ENCODE measurements at places on chromosomes 11 and 22. TPM values are rescaled to one million over a fixed set of nuclear protein-coding genes. Genes with fewer than 3 reads are reported as not detected.

MEI1 gene
- 0.08 TPM for total RNA-seq

GAB4 gene
- total RNA-seq: not detected

PIK3C2A gene
- total RNA-seq: 105 TPM

RASSF10 gene
- total RNA-seq: not detected

TMPRSS5 gene
- 0.11 TPM for total RNA-seq

SMC1B gene
- total RNA-seq: not detected

PNPLA3 gene
- total RNA-seq: 14.1 TPM

KRTAP5-10 gene
- not detected for total RNA-seq

PTPN5 gene
- not detected for total RNA-seq

CALCA gene
- total RNA-seq: not detected

NCF4 gene
- total RNA-seq: not detected

GPHA2 gene
- not detected for total RNA-seq

CSNK2A3 gene
- total RNA-seq: 0.53 TPM

RIMBP3B gene
- 0.89 TPM for total RNA-seq

CLDN5 gene
- not detected for total RNA-seq

DNA sequence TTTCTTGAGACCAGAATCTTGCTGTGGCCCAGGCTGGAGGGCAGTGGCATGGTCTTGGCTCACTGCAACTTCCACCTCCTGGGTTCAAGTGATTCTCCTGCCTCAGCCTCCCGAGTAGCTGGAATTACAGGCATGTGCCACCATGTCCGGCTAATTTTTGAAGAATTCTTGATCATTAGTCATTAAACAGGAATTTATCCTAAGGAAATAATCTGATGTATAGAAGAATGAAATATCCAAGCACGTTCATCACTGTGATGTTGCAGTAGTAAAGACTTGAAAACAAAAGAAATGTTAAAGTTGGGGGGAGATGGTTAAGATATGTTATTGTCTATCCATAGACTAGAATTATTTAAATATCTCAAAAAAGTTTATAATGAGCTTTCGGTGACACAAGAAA, 23.6 kb downstream of the CBL start:
- no peaks in the 10 kb centered on the region for H3K4me1 ChIP-seq
- no peak overlapping the region for H3K4me3 ChIP-seq
- peaks cover 7% of the 10 kb centered on the region for H3K36me3 ChIP-seq
- no peaks in the 10 kb centered on the region for H3K27me3 ChIP-seq

GRCh38 chr22:45686836-45687235, 15.2 kb downstream of the ATXN10 start:
- H3K36me3 ChIP-seq: peaks cover 29% of the 10 kb centered on the region
- no peak overlapping the region for H3K4me3 ChIP-seq
- H3K4me1 ChIP-seq: peaks cover 98% of the 10 kb centered on the region
- peak overlapping the region; percentile 77 for H3K27ac ChIP-seq
- H3K27me3 ChIP-seq: no peaks in the 10 kb centered on the region

- H3K4me3 ChIP-seq: no peak overlapping the region
- H3K4me1 ChIP-seq: peaks cover 16% of the 10 kb centered on the region
- no peaks in the 10 kb centered on the region for H3K27me3 ChIP-seq
- DNase-seq: no peak
Measured at GRCh38 chr22:45482169-45482568, 20.5 kb upstream of the FBLN1 start.

DNA sequence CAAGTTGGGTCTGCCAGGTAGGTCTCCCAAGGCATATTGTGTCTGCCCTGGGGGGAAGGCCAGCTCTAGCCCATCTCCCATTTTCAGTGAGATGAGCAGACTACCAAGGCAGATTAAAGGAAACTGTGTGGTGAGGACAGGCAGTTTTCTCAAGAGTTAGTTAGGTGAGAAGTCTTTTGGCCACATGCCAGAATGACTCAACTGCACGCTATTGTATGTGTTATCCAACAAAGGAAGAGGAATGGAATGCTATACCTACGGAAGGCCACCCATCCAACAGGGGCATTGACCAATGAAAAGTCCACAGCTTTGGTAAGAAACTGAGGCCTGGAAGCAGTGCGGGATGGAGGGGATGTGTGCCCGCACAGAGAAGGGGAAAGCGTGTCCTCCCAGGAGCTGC, 941.7 kb downstream of the NTM start:
- no peak overlapping the region for H3K4me3 ChIP-seq
- H3K36me3 ChIP-seq: no peaks in the 10 kb centered on the region
- no peaks in the 10 kb centered on the region for H3K27me3 ChIP-seq
- no peak overlapping the region for H3K27ac ChIP-seq
- peak; percentile 44 for DNase-seq

DNA sequence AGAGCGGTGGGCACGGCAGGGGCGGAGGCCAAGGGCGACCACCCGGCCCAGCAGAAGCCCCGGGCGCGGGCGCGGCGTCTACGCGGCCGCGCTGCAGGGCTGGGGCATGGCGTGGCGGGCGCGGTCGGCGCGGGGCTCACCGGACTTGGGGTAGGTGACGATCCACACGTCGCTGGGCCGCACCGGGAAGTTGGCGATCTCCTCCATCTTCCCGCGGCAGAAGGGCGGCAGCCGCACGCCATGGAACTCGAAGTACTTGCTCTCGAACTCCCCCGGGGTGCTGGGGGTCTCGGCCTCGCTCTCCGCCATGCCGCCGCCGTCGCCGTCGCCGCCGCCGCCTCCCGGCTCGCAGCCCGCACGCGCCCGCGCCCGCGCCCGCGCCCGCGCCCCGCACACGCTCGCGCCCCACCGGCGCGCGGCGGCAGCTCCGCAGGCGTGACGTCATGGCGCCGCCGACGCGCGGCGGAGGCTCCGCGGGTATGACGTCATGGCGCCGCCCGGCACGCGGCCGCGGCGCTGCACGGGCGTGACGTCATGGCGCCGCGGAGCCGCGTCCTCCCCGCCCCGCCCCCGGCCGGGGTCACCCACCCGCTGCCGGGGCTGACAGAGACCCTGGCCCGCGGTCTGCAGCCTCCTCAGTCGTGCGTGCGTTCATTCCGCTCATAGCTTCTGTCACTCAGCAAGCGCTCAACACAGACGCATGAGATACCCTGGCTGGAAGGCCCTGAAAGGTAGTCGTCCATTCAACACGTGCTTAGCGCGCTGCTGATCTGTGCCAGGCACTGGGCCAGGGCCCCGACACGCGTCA, at the start of gene SULT4A1:
TSS of gene SULT4A1 (minus strand) at position 440 of the 808 bp plus-strand sequence. CDS start at position 309, 131 bp downstream.
- H3K4me1 ChIP-seq: peaks cover 3% of the 10 kb centered on the region
- peaks cover 45% of the 10 kb centered on the region for H3K27me3 ChIP-seq
- no peak for DNase-seq
- H3K27ac ChIP-seq: no peak within 1 kb of the TSS

DNA sequence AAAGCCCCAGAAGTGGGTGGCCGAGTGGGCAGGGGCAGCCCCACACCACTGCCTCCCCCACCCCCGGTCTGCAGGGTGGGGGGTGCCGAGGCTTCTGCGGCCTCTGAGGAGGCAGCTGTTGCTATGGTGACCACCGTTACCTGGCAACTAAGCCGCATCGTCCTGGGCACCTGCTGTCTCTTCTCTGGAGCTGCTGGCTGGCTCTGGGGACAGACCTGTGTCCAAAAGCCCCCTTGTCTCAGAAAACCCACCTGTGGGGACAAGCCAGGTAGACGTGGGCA, 79.9 kb upstream of the PRR5 start:
- H3K36me3 ChIP-seq: no peaks in the 10 kb centered on the region
- no peaks in the 10 kb centered on the region for H3K4me1 ChIP-seq

DNA sequence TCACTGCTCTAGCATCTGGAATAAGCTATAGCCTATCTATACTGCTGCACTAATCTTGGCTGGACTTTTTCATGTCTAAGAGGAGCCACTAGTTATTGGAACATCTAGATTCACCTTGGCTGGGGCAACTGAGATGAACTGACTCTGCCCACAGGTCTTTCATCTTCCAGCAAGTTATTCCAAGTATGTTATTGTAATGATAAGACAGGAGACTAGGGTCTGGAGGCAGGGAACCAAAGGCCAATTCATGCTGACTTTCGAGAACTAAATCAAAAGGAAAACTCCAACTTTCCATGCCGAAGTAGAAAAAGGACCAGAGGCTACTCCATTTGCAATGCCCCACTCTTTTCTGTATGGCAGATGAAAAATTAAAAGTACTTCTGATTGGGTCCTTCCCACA, 1243.0 kb upstream of the RAG2 start:
- H3K4me1 ChIP-seq: no peaks in the 10 kb centered on the region
- H3K27me3 ChIP-seq: no peaks in the 10 kb centered on the region
- no peak overlapping the region for H3K4me3 ChIP-seq

- H3K4me1 ChIP-seq: no peaks in the 10 kb centered on the region
- H3K4me3 ChIP-seq: no peak overlapping the region
- no peaks in the 10 kb centered on the region for H3K27me3 ChIP-seq
- DNase-seq: no peak
- H3K27ac ChIP-seq: no peak overlapping the region
- H3K36me3 ChIP-seq: no peaks in the 10 kb centered on the region
Measured at GRCh38 chr22:49449377-49449776, 378.3 kb downstream of the BRD1 start.

GRCh38 chr11:19805827-19806226, 93.2 kb downstream of the NAV2 start:
- no peak overlapping the region for H3K4me3 ChIP-seq
- no peak overlapping the region for H3K27ac ChIP-seq
- H3K4me1 ChIP-seq: peaks cover 3% of the 10 kb centered on the region
- H3K36me3 ChIP-seq: no peaks in the 10 kb centered on the region

- H3K4me1 ChIP-seq: no peaks in the 10 kb centered on the region
- no peak overlapping the region for H3K27ac ChIP-seq
- no peak for DNase-seq
- H3K27me3 ChIP-seq: no peaks in the 10 kb centered on the region
Measured at GRCh38 chr11:1967641-1968225, 20.6 kb downstream of the MRPL23 start.

DNA sequence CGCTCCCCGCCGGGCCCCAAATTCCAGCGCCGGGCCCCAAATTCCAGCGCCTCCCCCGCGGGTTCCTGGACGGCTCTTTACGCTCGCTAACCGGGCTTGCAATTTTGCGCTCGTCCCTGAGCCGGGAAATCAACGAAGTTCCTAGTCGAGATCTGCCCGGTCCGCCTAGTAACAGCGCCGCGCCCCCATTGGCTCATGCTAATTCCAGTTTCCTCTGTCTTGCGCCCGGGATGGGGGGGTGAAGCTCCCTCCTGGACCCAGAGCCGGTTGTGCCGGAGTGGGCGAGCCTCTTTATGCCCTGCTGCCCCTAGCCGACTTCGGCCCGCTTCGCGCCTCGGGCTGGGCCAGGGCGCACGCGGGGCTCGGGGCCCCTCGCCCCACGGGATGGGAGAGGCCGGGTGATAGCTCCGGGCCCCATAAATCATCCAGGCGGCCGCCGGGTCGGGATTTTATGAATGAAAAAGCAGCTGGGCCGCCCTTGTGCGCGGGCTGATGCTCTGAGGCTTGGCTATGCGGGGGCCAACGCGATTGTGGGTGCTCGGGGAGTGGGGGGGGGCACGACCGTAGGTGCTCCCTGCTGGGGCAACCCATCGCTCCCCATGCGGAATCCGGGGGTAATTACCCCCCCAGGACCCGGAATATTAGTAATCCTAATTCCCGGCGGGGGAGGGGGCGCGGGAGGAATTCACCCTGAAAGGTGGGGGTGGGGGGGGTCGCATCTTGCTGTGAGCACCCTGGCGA, 1.8 kb upstream of the CCND1 start:
- H3K36me3 ChIP-seq: peaks cover 28% of the 10 kb centered on the region
- H3K4me1 ChIP-seq: peaks cover 47% of the 10 kb centered on the region
- peak overlapping the region; percentile 85 for H3K27ac ChIP-seq
- DNase-seq: peak; percentile 100
- H3K4me3 ChIP-seq: peak overlapping the region; percentile 95

- peaks cover 6% of the 10 kb centered on the region for H3K4me1 ChIP-seq
- H3K27ac ChIP-seq: no peak overlapping the region
- no peak overlapping the region for H3K4me3 ChIP-seq
- no peak for DNase-seq
Measured at GRCh38 chr11:125258291-125259032, 93.9 kb downstream of the PKNOX2 start.

GRCh38 chr11:86486261-86487030, 111.8 kb downstream of the CCDC81 start:
- peaks cover 29% of the 10 kb centered on the region for H3K4me1 ChIP-seq
- no peak for DNase-seq
- no peak overlapping the region for H3K4me3 ChIP-seq

DNA sequence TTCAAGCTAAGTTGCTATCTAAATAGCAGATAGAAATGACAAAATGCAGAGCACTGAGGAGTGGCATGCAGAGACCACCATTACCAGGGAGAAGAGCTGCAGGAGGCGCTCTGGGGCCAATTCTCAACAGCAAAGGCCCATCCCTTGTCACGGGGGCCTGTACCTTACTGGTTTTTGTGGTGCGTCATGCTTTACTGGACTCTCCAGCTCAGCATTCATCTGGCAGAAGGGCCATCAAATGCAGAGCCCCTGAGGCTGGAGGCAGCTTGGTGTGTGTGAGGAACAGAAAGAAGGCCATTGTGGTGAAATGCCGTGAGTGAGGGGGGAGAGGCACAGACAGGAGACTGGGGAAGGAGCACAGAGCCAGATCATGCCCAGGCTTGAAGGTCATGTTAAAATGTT, 56.5 kb upstream of the NAV2 start:
- peaks cover 6% of the 10 kb centered on the region for H3K4me1 ChIP-seq
- H3K27me3 ChIP-seq: no peaks in the 10 kb centered on the region
- no peak overlapping the region for H3K4me3 ChIP-seq
- H3K27ac ChIP-seq: no peak overlapping the region
